Heart left ventricle (tissue), 16 donors: ENCODE measurements at places on chromosomes 12 and 14.

DNA sequence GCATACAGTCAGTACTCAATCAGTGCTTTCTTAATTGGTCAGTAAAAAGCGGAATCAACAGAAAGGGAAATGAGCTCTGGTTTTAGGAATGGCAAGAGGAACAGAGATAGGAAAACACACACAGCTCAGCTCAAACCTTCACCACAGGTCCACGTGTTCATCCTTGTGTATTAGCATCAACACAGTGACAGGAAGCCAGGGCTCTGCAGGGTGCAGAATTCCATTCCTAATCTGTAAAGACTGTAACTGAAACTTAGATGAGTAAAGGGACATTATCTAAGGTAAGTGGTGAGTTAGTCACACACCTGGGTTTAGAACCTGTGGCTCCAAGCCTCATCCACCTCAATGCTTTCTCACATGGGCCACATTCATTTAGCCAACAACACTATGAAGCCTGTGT is 1242.2 kb upstream of the TMEM132C start:
- H3K27ac ChIP-seq, result no peak overlapping the region
- DNase-seq, result no peak
- no peak overlapping the region for H3K4me3 ChIP-seq
- no peaks in the 10 kb centered on the region for H3K4me1 ChIP-seq
- H3K27me3 ChIP-seq, result no peaks in the 10 kb centered on the region

- no peak for DNase-seq
- H3K27me3 ChIP-seq, result no peaks in the 10 kb centered on the region
- peaks cover 9% of the 10 kb centered on the region for H3K4me1 ChIP-seq
- no peaks in the 10 kb centered on the region for H3K36me3 ChIP-seq
Measured at GRCh38 chr12:19998961-19999804, 369.2 kb upstream of the PDE3A start.

- peak overlapping the region; percentile 86 for H3K27ac ChIP-seq
- no peak overlapping the region for H3K4me3 ChIP-seq
- DNase-seq, result peak; percentile 69
- no peaks in the 10 kb centered on the region for H3K27me3 ChIP-seq
- H3K36me3 ChIP-seq, result no peaks in the 10 kb centered on the region
Measured at GRCh38 chr14:61561657-61562276, 133.5 kb upstream of the HIF1A start.

GRCh38 chr14:101927859-101928258 is 36.5 kb upstream of the DYNC1H1 start:
- H3K4me3 ChIP-seq, result no peak overlapping the region
- H3K4me1 ChIP-seq, result peaks cover 26% of the 10 kb centered on the region
- H3K27me3 ChIP-seq, result no peaks in the 10 kb centered on the region
- DNase-seq, result peak; percentile 95
- H3K27ac ChIP-seq, result peak overlapping the region; percentile 68

DNA sequence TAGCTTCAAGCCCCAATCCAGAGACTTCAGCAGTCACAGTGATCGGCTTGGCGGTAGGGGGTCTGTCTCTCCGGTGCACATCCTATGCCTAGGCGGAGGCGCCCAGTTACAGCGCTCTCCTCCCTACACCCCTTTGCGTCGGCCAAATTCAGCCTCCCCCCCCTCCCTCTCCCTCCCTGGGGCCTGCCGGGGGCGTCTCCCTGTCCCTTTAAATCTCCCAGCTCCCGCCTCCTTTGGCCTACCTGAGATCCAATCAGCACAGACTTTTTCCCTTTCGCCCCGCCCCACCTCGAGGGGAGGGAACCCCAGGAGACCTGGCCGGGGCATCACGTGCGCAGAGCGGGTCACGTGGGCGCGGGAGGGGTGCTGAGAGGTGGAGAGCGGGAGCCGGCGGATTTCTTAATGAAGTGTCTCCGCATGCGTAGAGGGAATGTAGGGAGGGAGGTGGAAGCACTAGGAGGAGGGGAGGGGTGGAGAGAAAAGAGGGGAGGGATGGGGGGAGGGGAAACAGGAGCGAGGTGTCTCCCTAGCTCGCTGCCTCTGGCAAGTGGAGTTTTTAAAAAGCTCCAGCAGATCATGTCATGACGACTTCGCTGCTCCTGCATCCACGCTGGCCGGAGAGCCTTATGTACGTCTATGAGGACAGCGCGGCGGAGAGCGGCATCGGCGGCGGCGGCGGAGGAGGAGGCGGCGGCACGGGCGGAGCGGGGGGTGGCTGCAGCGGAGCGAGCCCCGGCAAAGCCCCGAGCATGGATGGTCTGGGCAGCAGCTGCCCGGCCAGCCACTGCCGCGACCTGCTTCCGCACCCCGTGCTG is at the start of gene HOXC13:
TSS of gene HOXC13 (plus strand) at position 506 of the 815 bp plus-strand sequence. CDS start at position 582, 76 bp downstream.
- H3K27ac ChIP-seq, result no peak within 1 kb of the TSS
- H3K4me3 ChIP-seq, result no peak within 1 kb of the TSS
- H3K4me1 ChIP-seq, result no peaks in the 10 kb centered on the region
- H3K27me3 ChIP-seq, result peaks cover 62% of the 10 kb centered on the region

- no peak overlapping the region for H3K27ac ChIP-seq
- DNase-seq, result no peak
- no peaks in the 10 kb centered on the region for H3K4me1 ChIP-seq
- H3K4me3 ChIP-seq, result no peak overlapping the region
- no peaks in the 10 kb centered on the region for H3K27me3 ChIP-seq
Measured at GRCh38 chr12:92121826-92122225, 23.8 kb downstream of the BTG1 start.

GRCh38 chr12:182381-182892 is 31.5 kb downstream of the SLC6A12 start:
- H3K27ac ChIP-seq, result peak overlapping the region; percentile 86
- DNase-seq, result peak; percentile 52

GRCh38 chr12:28882444-28882843 is 266.6 kb upstream of the FAR2 start:
- no peak for DNase-seq
- H3K27ac ChIP-seq, result no peak overlapping the region
- H3K27me3 ChIP-seq, result no peaks in the 10 kb centered on the region
- H3K36me3 ChIP-seq, result no peaks in the 10 kb centered on the region

- peaks cover 10% of the 10 kb centered on the region for H3K27me3 ChIP-seq
- no peak overlapping the region for H3K4me3 ChIP-seq
- no peak overlapping the region for H3K27ac ChIP-seq
Measured at GRCh38 chr14:93941293-93941910, 14.3 kb downstream of the FAM181A start.

DNA sequence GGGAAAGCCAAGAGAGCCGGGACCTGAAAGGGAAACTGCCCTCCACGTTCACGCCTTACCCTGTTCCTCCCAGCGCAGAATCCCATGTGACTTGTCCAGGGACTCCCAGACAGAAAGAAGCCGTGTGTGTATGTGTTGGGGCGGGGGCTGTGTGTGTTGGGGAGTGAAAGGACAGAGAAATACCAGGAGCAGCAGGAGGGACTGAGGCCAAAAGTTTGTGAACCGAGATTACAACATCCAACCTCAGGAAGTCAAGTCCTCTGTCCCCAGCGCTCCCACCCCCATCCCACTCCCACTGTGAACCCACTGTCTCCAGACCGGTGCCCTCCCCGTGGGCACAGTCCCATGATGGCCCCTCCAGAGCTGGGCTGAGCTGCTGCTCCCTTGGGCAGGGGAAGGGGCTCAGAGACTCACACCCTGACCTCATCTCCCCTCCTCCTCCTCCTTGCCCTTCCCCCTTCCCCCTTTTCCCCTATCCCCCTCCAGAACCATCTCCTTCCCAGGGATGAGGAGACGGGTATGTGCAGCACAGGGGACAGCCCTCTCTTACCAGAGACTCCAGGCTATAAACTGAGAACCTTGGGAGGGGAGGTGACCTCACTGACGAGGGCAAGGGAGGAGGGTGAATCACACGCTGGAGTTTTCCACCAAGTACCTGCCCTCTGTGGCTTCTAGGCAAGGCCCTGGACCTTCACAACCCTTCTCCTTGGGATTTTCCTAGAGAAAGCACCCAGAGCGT is at the start of gene SLC6A12:
TSS of gene SLC6A12 (minus strand) at position 155 of the 739 bp plus-strand sequence. CDS start 4,171 bp downstream, outside the sequence.
- H3K27ac ChIP-seq, result no peak within 1 kb of the TSS
- no peaks in the 10 kb centered on the region for H3K27me3 ChIP-seq
- DNase-seq, result no peak
- no peaks in the 10 kb centered on the region for H3K4me1 ChIP-seq
- H3K4me3 ChIP-seq, result no peak within 1 kb of the TSS
- H3K36me3 ChIP-seq, result no peaks in the 10 kb centered on the region

- no peak overlapping the region for H3K27ac ChIP-seq
- H3K4me3 ChIP-seq, result no peak overlapping the region
- no peak for DNase-seq
- H3K36me3 ChIP-seq, result no peaks in the 10 kb centered on the region
- no peaks in the 10 kb centered on the region for H3K4me1 ChIP-seq
Measured at GRCh38 chr14:34119107-34119858, 168.4 kb upstream of the EGLN3 start.

DNA sequence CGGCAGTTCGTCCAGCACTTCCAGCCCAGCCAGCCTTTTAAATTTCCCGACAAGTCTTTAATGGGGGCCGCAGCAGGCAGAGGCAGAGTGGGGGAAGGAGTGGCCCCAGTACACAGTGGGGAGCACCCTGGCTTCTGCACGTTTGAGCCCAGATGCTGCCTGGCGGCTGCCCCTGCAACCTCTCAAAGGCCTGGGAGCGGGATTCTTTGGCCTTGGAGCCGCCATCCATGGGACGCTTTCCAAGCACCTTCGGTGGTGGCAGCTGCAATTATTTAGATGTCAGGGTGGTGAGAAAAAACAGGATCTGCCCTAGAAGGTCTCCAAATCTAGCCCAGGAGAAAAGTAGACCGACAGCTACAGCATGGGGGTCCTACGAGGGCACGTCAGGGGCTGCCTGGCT is 46.0 kb downstream of the FAM222A start:
- no peaks in the 10 kb centered on the region for H3K36me3 ChIP-seq
- H3K4me3 ChIP-seq, result no peak overlapping the region
- H3K4me1 ChIP-seq, result no peaks in the 10 kb centered on the region
- no peaks in the 10 kb centered on the region for H3K27me3 ChIP-seq
- DNase-seq, result no peak

- no peaks in the 10 kb centered on the region for H3K4me1 ChIP-seq
- DNase-seq, result no peak
- no peaks in the 10 kb centered on the region for H3K36me3 ChIP-seq
- no peak overlapping the region for H3K4me3 ChIP-seq
- no peaks in the 10 kb centered on the region for H3K27me3 ChIP-seq
- no peak overlapping the region for H3K27ac ChIP-seq
Measured at GRCh38 chr12:12195081-12195480, 71.8 kb downstream of the LRP6 start.

DNA sequence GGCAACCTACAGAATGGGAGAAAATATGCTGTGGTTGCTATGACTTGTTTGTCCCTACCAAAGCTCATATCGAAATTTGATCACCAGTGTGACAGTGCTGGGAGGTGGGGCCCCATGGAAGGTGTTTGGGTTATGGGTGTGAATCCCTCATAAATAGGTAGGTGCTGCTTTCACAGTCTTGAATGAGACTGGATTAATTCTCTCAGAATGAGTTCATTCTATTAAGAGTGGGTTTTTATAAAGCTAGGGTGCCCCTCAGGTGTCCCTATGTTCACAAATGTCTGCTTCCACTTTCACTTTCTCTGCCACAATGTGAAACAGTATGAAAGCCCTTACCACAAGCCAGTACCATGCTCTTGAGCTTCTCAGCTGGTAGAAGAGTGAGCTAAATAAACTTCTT is 133.5 kb downstream of the CPNE8 start:
- no peak for DNase-seq
- H3K4me3 ChIP-seq, result no peak overlapping the region
- no peak overlapping the region for H3K27ac ChIP-seq
- no peaks in the 10 kb centered on the region for H3K4me1 ChIP-seq
- H3K36me3 ChIP-seq, result peaks cover 11% of the 10 kb centered on the region

GRCh38 chr14:101181446-101182313 is 278.2 kb upstream of the RTL1 start:
- DNase-seq, result no peak
- H3K4me3 ChIP-seq, result no peak overlapping the region
- no peaks in the 10 kb centered on the region for H3K36me3 ChIP-seq
- no peak overlapping the region for H3K27ac ChIP-seq

GRCh38 chr12:53677800-53678148 is 1.9 kb upstream of the ATP5MC2 start:
- peak overlapping the region; percentile 96 for H3K27ac ChIP-seq
- H3K27me3 ChIP-seq, result no peaks in the 10 kb centered on the region
- H3K4me3 ChIP-seq, result no peak overlapping the region
- no peak for DNase-seq
- peaks cover 16% of the 10 kb centered on the region for H3K36me3 ChIP-seq

- H3K27ac ChIP-seq, result no peak overlapping the region
- no peaks in the 10 kb centered on the region for H3K36me3 ChIP-seq
- no peaks in the 10 kb centered on the region for H3K27me3 ChIP-seq
- DNase-seq, result no peak
Measured at GRCh38 chr14:32576088-32576795, 247.1 kb downstream of the AKAP6 start.

GRCh38 chr12:20187456-20187855 is 180.9 kb upstream of the PDE3A start:
- H3K4me3 ChIP-seq, result no peak overlapping the region
- peaks cover 11% of the 10 kb centered on the region for H3K4me1 ChIP-seq
- no peak for DNase-seq
- no peaks in the 10 kb centered on the region for H3K36me3 ChIP-seq
- H3K27ac ChIP-seq, result no peak overlapping the region

DNA sequence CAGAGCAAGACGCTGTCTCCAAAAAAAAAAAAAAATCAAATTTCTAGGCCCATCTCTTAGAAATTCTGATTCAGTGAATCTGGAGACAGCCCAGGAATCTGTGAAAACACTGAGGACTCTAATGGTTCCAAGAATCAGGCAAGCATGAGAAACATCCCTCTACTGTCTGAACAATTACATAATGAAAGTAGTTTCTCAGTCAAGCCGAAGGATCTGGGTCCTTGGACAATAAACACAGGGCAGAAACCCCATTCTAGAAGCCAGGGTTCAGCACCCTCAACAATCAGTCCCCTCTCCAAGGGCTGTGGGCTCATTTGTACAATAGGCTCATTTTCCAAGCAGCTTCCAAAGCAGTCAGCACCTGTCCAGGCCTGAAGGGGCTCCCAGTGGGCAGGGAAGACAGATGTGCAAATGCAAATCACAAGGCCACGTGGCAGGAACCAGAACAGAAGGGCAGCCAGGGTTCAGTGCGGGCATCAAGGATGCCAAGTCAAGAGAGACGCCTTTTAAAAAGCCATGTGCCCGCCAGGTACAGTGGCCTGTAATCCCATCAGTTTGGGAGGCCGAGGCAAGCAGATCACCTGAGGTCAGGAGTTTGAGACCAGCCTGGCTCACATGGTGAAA is 96.1 kb downstream of the KSR2 start:
- H3K36me3 ChIP-seq, result no peaks in the 10 kb centered on the region
- no peak overlapping the region for H3K4me3 ChIP-seq
- H3K4me1 ChIP-seq, result no peaks in the 10 kb centered on the region
- DNase-seq, result no peak

GRCh38 chr14:100722367-100722766 is 4.3 kb upstream of the DLK1 start:
- H3K36me3 ChIP-seq, result no peaks in the 10 kb centered on the region
- DNase-seq, result peak; percentile 21
- H3K4me3 ChIP-seq, result no peak overlapping the region
- H3K27ac ChIP-seq, result no peak overlapping the region
- H3K4me1 ChIP-seq, result no peaks in the 10 kb centered on the region
- H3K27me3 ChIP-seq, result peaks cover 73% of the 10 kb centered on the region

GRCh38 chr14:50191499-50191898 is 39.9 kb downstream of the SOS2 start:
- H3K4me3 ChIP-seq, result no peak overlapping the region
- no peaks in the 10 kb centered on the region for H3K27me3 ChIP-seq
- no peak overlapping the region for H3K27ac ChIP-seq
- DNase-seq, result no peak
- H3K4me1 ChIP-seq, result no peaks in the 10 kb centered on the region

GRCh38 chr12:82710741-82711140 is 24.0 kb downstream of the TMTC2 start:
- H3K27me3 ChIP-seq, result no peaks in the 10 kb centered on the region
- no peaks in the 10 kb centered on the region for H3K36me3 ChIP-seq
- H3K27ac ChIP-seq, result no peak overlapping the region
- H3K4me1 ChIP-seq, result no peaks in the 10 kb centered on the region
- no peak overlapping the region for H3K4me3 ChIP-seq
